ENCODE measurements at places on chromosomes 13 and 19.
A peak's percentile ranks its signal among the peaks of the same experiment; 100 is the strongest.

GRCh38 chr13:94389604-94390351 is 89.7 kb downstream of the DCT start:
- DNase-seq, result no peak

GRCh38 chr13:20815464-20815863 is 41.7 kb upstream of the EEF1AKMT1 start:
- no peak for DNase-seq

DNA sequence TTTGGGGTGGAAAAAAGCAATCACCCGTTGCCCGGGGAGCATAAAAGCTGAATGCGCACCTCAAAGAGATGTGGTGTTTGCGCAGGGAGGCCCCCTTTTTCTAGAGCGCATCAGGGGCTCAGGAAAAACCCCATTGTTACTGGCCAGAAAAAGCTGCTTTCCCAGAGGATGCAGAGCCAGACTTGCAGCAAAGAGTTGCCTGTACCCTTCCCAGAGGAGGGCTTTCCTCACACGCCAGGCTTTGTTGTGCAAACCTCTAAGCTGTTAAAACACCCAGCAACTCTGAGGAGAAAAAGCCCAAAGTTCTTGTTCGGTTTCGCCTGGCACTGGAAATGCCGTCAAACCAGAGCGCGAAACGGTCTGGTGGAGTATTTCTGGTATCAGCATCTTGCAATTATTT is 29.3 kb downstream of the GSX1 start:
- no peak for DNase-seq

DNA sequence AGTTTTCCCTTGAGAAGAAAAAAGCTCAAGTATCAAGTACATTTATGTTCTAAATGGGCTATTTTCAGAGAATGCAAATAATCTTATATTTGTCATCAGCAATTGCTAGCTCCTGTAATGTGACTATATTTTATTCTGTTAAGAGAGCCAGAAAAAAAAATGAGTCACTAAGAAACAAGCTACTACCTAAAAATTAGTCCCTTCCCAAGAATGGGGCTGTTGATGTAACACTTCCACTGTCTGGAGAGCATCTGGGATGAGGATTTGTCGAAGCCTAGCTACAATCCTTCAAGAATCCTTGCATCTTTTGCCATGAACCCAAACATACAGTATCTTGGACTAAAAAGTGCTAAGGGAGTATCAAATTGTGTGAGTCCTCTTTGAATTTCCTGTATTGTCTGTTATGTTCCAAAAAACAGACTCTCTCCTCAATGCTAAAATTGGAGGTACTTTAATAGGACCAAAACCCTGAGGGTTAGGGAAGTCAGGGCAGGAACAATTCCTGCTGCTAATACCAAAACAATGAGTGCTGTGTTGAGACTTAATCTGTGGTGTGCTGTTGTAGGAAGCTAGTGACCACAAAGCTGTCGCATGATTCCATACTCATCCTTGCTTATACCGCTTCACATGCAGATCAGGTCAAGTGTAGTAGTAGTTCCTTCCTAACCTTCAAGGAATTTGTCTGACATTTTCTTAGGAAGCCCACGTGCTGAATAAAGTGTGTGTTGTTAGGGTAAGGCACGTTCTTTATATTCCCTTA is 4.9 kb upstream of the ZC3H13 start:
- no peak for DNase-seq

DNA sequence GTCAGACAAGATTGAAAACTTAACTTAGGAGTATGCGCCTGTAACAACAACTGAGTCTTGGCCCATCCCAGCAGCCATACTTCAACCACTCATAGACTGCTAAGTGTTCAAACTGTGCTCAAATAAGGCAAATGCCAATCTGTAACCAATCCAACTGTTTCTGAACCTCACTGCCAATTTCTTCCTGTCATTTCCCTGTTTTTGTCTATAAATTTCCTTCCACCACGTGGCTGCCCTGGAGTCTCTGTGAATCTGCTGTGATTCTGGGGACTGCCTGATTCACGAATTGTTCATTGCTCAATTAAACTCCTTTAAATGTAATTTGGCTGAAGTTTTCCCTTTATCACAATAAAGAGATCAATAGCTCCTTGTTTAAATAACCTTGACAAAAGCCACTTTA is 50.8 kb upstream of the FREM2 start:
- no peak for DNase-seq

DNA sequence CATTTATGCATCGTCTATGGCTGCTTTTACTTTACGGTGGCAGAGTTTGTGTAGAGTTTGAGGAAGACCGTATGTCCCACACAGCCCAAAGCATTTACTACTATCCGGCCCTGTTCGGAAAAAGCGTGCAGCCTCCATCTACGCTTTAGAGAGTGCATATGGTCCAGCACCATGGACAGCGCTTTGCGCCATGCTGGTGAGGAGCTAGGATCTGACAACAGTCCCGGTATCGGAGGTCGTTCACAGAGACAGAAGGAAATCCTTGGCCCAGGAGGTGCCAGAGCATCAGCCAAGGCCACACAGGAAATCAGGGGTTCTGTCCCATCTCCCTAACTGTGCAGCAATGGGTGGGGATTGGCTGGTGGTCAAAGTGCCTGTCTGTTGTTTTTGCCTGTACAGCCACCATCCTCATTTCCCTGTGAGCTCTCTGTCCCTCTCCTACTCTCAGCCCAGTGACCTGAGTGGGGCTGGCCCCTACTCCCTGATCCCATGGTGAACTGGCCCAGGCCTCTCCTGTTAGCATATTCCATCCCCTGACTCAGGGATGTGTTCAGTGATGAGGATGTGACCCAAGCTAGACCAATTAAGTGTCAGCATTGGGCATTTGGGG is 16.2 kb upstream of the PRODH2 start:
- no peak for DNase-seq

- DNase-seq, result peak; percentile 14
Measured at GRCh38 chr19:8489561-8490394, 12.7 kb downstream of the PRAM1 start.

GRCh38 chr19:1274081-1274851 is 1.1 kb upstream of the FAM174C start:
- DNase-seq, result no peak

DNA sequence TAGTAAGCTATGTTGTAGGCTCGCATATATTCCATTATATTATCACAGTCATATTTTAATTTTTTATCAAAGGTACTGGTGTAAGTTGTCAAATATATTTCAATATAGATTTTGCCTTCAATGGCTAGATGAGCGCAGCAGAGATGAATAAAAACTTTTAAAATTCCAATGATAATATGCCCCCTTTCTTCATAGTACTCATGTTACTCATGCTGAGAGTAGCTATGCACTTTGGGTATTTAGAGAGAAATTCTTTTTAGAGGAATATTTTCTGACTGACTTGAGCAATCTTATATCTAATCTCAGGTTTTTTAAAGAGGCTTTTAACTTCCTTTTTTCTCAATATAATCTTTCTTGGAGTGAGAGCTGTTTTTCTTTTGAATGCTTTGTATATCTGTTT is 11.4 kb downstream of the ZNF254 start:
- no peak for DNase-seq

All from NCI-H2029 treated with DMSO at 0.1 percent for 48 hours (cell line).